ENCODE measurements at places on chromosomes 12 and 14. TPM values are rescaled to one million over a fixed set of nuclear protein-coding genes. Genes with fewer than 3 reads are reported as not detected.

DNA sequence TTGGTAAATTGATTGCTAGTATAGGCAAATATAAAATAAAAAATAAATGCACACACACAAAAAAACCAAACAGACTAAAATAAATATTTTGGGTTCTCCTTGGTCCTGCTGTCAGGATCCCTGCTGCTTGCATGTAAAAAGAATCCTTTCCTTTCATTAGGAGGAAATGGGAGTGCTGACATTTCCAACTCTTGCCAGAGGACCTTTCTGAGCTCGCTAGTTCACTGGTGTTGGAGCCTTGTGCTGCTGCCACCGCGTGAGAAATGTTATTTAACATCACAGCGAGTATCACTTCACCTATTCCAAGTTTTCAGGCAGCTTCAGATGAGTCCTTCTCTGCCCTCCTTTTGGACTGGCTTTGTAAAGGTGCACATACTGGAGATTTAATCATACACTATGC is 358.9 kb downstream of the NPAS3 start:
- no peak for DNase-seq

DNA sequence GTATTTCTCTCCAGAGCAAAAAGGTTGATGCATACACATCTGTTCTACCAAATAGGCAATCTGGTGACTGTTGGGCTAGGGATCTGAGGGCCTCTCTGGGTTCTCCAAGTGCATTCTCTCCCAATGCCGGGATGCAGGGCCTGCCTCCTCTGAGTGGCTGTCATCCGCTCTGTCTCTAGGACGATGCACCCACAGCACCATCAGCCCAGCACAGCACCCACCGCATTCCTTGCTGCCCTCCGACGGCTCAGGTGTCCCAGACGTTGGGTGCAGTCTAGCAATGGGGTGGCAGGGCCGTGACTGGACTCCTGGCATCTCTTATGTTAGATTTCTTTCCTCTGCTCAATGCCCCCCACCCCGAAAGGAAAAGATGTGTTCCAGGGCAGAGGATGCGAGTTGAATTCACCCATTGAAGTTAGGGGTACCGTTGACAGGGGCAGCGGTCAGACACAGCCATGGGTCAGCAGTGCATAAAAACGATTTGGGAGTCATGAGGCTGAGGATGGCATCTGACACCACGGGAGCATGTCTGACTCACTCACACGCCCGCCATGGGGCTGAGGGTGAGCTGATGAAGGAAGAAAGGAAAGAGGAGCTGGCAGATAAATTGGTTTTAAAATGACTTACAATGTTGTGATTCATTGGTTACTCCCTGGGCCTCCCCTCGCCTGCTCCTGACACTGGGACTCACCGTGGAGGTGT is 93.2 kb upstream of the C14orf180 start:
- DNase-seq: no peak

DNA sequence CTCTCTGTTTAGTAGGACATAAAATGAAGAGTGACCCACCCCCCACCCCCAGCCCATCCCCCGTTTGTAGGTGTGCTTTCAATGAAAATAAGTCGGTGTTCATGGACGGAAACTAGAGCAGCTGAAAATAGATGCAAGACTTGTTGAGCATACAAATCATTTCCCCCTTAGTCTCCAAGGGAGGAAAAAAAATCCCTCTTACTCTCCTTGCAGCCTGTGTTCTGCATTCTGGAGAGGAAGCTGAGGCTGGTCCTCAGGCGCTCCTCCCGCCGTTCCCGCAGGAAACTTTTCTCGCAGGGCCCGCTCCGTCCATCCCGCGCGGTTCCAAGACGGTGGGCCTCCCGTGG is 259.0 kb upstream of the E2F7 start:
- DNase-seq: no peak

DNA sequence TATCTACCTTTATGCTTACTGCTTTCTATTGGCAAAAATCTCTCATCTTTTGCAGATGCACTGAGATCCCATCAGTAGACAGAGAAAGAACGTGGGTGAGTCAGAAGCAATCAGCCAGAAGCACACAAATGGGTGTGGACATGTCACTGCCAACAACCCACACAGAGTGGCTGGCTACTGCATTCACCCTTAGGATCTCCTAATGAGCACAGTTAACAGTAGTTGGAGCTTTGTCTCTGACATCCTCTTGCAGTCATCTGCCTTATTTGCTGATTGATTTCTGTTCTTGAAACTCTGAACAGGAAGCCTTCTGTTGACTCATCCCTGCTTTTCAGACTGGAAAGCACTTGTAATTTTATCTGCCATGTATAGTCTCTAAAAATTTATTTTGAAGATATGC is 117.2 kb downstream of the RGS6 start:
- DNase-seq: no peak

The ANO2 gene
- total RNA-seq: 20.1 TPM

The PLCZ1 gene
- total RNA-seq: not detected

The VDR gene
- total RNA-seq: 13.1 TPM

The FOXG1 gene
- not detected for total RNA-seq
